Mesenteric fat pad (tissue), 1 donor: ENCODE measurements at places on chromosomes 3 and 15. TPM values are rescaled to one million over a fixed set of nuclear protein-coding genes. Genes with fewer than 3 reads are reported as not detected.

The DAZL gene
- total RNA-seq = not detected

The NXPE3 gene
- total RNA-seq = 11.0 TPM

The PLCL2 gene
- 12.2 TPM for total RNA-seq

The ARGFX gene
- total RNA-seq = not detected

DNA sequence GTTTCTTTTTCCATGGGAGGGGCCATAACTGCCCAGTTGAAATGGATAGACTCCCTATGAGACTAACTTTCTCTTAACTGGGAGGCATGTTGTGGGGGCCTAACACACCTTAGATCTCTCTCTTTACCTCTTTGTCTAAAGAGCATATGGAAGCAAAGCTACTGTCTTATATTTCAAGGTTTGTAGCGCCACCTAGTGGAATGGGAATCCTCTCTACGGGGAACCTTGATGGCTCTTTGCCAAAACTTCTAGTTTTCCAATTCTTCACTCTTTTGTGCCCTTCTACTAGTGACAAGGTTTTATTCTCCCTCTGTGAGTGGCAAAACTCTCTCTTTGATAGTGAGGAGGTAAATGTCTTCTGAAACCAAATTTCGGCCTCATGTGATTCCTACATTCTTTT, 1030.4 kb upstream of the CADM2 start:
- DNase-seq = no peak

DNA sequence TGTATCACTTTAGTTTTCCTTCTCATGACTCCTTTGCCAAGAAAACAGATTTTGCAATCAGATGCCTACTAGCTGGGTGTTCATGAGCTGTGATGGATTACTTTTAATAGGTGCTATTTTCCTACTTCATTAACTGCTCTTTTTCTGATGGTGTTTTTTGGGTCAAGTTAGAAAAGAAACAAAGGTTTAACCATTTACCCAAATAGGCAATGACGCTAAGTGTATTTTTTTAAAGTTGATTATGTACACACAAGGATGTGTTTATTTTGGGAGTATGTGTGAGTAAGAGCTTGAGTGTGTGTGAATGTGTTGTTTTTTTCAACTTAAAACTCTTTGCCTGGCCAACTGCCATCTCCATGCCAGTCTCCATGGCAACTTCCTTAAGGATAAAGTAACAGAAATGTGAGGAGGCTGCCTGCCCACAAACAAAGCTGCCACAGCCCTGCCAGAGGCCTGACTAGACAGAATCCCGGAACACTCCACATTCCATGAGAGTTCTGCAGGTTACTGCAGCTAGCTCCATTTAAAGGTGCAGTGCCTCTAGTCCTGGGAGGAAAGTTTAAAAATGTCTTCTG, 215.6 kb upstream of the RBMS3 start:
- no peak for DNase-seq

DNA sequence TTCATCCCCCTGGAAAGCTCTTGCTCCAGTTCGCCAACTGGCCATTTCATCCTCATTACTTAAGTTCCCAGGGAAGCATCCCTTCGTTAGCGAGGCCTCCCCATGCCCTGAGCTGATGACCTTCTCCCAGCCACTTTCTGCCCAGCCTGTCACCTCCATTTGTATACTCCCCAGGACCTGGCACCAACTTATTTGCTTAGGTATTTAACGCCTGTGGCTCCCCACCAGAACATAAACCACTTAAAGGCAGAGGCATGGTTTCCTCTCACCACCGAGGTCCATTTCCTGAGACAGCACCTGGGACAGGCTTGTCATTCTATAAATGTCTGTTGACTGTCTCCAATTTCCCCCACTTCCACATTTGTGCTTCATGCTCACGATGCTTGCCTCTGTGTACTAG, 189.0 kb downstream of the ZNF621 start:
- DNase-seq = no peak

GRCh38 chr3:47398228-47398627, 17.4 kb downstream of the PTPN23 start:
- no peak for DNase-seq

DNA sequence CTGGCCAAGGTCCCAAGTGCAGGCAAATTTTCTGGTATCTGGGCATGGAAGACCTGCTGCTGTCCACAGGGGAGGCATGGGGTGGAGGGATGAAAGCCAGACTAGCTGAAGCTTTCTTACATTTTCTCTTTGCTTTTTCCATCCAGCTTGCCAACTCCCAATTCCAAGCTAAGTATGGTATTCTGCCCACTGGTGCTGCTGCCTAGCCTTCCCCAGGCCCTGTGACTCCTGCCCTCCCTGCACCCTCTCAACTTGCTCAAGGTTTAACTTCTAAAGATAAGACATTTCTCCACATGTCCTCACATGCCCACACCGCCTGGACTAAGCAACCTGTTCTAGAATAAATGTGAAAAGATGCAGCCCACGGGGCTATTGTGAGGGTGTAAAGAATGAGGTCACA, 59.5 kb upstream of the HACD2 start:
- DNase-seq = peak; percentile 28

DNA sequence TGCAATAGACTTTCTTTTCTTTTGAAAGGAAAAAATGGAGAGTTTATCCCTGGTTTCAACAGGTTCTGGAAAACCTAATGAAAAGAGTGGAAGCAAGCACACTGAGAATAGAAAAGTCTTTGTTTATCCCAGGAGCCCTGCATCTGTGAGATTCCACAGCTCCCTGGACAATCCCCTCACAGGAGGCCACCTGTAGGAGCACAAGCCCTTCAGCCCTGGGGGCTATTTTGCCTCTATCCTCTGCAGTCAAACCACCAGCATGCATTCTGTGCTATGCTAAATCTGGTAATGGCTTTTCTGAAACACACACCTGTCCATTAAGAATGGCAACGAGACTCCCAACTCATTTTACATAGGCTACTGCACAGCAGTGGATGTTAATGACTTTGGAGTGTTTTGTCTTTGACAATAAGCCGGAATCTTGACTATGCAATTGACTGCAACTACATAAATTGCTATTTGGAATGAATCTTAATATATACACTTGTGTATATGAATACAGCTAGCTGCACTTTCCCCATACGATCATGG, 369.4 kb downstream of the NR2F2 start:
- no peak for DNase-seq
